ENCODE measurements at places on chromosomes 2 and 18.

DNA sequence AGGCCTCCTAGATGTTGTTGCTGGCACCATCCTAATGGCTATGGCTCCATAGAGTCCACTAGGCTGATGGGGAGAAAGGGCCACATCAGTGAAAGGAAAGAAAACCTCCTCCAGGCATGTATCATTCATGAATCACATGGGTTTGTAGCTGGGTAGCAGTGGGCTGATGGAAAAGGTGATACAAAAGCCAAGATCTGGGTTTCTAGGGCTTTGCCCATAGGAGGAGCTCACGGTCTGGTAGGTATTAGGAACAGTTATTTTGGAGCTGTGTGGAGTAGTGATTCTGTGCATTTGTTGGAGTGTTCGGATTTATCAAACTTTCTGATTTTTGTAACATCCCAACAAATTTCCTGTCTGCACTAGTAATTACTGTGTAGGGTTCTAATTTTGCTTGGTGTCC is 259.2 kb downstream of the SLC4A3 start:
- DNase-seq: no peak

DNA sequence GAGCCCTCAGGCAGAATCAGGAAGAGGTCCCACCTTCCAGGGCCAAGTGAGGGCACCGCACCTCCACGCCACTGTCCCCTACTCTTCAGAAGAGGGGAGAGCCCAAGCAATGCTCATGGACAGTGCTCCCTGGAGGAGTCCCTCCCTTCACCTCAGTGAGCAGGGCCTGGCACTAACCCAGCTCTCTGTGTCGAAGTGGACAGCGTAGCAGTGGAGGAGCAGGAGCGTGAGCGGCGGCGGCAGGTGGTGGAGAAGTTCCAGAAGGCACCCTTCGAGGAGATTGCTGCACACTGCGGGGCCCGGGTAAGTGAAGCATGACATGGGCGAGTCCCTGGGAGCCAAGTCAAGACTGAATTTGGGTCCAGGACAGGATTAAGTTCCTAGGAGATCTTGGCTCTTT is 16.7 kb downstream of the POMC start:
- no peak for DNase-seq

GRCh38 chr2:144730711-144731110 is 210.8 kb upstream of the ZEB2 start:
- DNase-seq: no peak

DNA sequence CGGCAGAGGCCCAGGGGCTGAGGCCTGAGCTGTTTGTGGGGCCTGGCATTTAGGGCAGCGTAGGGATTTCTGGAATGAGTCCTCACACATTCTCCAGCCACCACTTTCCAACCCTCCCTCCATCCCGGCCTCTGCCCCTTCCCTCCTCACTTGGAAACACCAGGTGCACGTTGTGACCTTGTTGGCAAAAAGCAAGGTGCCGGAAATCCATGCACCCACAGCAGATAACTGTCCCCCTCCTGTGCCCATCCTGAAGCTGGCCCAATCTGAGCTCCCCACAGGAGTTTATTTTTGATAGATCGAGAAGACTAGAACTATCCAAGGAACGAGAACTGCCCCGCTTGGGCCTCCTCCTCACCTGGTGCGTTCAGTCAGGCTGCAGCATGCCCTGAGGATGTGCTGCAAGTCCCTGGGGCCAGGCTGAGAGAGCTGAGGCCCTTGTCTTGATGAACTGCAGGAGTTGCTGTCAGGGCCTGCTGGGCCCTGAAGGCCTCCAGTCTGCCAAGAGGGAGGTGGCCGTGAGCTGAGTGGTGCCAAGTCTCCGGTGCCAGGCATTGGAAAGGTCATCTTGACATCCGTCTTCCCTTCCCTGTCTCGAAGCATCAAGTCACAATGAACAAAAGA is 55.8 kb downstream of the CTIF start:
- no peak for DNase-seq

- no peak for DNase-seq
Measured at GRCh38 chr2:241541564-241542277, 16.8 kb upstream of the BOK start.

Data from central memory CD8-positive, alpha-beta T cell (primary cell).